ENCODE measurements at places on chromosomes 6 and 20.

GRCh38 chr6:57224769-57225515 is 2.8 kb upstream of the RAB23 start:
- DNase-seq, result no peak

GRCh38 chr6:43454290-43454695 is 1.1 kb downstream of the DLK2 start:
- DNase-seq, result no peak

DNA sequence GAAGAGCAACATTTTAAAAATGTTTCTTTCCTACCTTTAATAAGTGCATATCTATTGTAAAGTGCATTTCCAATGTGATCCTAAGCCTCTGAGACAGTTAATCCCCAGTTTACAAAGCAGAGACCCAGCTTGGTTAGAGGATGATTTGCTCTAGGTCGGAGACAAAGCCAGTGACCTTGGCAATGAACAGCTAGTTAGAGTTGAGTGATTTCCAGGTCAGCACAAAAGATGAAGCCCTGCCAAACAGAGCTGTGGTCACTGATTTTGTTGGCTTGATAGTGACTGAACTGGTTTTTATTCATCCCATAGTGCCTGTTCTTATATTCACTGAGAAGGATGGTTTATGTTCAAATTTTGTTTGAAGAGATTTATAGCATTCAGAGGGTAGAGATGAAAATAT is 56.6 kb upstream of the CD83 start:
- DNase-seq, result no peak

DNA sequence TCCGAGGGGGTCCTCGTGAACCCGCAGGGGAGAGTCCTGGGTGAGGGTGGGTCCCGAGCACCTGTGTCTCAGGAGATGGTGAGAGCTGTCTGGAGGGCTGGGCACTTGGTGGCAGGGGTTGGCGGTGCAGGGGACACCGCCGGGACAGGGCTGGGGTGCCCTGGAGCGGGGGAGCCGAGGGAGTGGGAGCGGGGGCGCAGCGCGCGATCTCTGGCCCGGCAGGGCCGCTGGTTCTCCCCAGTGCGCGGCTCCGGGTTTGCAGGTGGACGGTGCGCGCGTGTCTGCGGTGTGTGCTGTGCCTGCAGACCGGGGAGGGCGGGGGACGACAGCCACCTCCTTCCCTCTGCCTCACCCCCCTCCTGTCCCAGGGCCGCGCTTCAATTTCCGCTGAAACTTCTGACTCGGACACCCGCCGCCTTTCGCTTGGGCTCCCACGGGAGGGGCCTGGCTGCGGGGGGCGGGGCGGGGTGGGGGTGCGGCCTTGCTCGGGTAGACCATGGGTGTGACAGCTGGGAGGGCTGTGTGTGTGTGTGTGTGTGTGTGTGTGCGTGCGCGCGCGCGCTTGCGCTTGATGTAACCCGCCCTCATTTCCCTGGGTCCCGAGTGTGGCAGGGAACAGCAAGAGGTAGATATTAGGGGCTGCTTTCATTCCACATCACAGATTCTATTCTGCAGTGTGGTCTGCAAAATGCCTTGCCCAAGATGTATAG is 1.2 kb downstream of the TRIB3 start:
- DNase-seq, result no peak

DNA sequence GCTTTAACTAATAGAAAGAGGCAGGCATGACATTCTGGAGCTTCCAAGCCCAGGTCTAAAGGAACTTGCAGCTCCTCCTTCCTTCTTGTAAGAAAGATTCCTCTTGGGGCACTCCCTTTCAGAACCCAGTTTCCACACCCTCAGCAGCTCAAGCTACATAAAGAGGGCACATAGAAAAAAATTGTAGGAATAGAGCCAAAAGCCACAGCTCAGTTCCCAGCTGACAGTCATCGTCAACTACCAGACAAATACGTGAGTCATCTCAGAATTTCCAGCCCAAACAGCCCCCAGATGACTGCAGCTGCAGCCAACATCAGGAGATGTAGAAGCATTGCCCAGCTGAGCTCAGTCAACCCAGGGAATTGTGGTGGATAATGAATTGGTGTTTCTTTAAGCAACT is 349.8 kb upstream of the ARID1B start:
- no peak for DNase-seq

DNA sequence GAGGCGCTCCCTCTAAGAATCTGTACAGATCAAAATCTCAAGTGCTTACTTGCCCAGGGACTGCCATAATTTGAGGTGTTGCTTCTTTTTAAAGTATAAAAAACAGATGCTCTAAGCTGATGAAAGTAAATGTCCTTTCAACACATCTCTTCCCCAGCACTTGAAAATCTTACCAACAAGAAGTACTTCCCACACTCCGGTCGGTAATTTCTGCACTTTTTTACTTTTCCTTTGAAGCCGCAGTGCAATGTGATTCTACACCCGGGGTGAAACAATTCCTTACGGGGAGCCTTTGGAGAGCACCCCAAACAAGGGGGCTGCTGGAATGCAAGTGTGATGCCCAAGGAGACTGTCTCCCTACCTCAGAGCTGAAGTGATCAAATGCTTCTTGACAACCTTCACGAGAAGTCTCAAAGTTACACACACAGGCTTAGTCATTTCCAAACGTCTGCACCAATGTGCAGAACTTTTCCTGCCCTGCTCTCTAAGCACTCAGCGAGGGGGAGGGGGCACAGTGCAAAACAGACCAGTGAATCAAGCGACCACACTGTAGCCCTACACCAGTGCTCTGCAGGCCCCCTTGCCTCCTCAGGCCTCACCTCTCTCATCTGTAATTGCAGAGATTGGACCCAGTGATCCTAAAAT is 56.7 kb downstream of the ATXN1 start:
- DNase-seq, result no peak

DNA sequence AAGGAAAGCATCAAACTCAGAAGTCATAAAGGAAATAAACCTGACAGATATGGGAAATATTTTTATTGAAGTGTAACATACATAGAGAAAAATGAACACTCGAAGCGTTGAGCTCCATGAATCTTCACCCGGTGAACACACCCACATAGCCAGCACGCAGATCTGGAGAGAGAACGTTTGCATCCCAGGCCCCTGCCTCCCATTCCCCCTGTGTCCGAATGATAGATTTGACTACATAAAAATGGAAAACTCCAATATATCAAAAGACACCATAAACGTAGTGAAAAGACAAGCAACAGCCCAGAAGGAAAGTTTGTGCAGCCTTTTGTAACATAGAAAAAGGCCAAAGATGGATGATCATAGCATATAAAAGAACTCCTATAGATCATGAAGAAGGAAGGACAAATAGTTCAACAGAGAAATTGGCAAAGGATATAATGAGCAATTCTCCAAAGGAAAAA is 17.1 kb downstream of the SYNJ2 start:
- no peak for DNase-seq

Measured in left renal pelvis (tissue), 4 donors.